ENCODE measurements at places on chromosomes 4 and X. TPM values are rescaled to one million over a fixed set of nuclear protein-coding genes. Genes with fewer than 3 reads are reported as not detected.

GRCh38 chr4:58063404-58064160 is 953.4 kb upstream of the IGFBP7 start:
- no peaks in the 10 kb centered on the region for H3K27me3 ChIP-seq
- no peak for DNase-seq
- H3K27ac ChIP-seq = no peak overlapping the region

GRCh38 chrX:50403903-50404302 is 66.7 kb downstream of the DGKK start:
- no peak overlapping the region for H3K27ac ChIP-seq
- H3K4me3 ChIP-seq = no peak overlapping the region
- H3K27me3 ChIP-seq = no peaks in the 10 kb centered on the region

DNA sequence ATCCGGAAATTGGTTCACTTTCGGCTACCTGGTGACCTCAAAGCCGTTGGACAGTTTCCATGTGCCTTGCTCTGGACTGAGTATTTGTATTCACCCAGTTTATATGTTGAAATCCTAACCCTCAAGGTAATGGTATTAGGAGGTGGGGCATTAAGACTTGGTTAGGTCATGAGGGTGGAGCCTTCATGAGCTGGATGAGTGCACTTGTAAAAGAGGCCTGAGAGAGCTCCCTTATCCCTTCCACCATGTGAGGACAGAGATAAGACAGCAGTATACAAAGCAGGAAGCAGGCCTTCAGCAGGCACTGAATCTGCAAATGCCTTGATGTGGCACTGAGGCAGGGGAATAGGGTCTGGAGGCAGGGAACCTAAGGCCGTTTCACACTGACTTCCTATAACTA is 5.3 kb upstream of the OPHN1 start:
- no peaks in the 10 kb centered on the region for H3K36me3 ChIP-seq
- H3K27me3 ChIP-seq = no peaks in the 10 kb centered on the region
- H3K4me3 ChIP-seq = no peak overlapping the region

DNA sequence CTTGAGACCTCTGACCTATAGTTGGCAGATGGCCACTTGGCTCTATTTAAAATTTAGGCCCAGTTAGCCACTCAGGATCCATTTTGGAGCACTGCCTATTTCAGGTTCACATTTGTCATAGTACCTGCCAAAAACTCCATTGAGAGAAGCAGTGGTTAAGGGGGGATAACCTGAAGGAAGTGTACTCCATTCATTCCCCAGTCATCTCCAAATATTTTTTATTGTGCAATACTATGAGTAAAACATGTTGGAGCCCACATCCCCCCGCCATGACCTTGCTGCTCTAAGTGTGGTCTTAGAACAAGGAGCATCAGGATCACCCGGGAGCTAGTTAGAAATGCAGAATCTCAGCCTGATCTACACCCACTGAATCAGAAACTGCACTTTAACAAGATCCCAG is 21.1 kb downstream of the PLP1 start:
- no peak overlapping the region for H3K27ac ChIP-seq
- H3K27me3 ChIP-seq = no peaks in the 10 kb centered on the region
- no peaks in the 10 kb centered on the region for H3K36me3 ChIP-seq
- no peak overlapping the region for H3K4me3 ChIP-seq
- H3K4me1 ChIP-seq = peaks cover 16% of the 10 kb centered on the region

The BEX1 gene
- total RNA-seq = not detected

GRCh38 chrX:82757614-82758013 is 750.5 kb upstream of the POU3F4 start:
- H3K4me1 ChIP-seq = no peaks in the 10 kb centered on the region
- no peak overlapping the region for H3K4me3 ChIP-seq
- H3K27me3 ChIP-seq = no peaks in the 10 kb centered on the region
- H3K27ac ChIP-seq = no peak overlapping the region
- H3K36me3 ChIP-seq = no peaks in the 10 kb centered on the region
- DNase-seq = no peak

DNA sequence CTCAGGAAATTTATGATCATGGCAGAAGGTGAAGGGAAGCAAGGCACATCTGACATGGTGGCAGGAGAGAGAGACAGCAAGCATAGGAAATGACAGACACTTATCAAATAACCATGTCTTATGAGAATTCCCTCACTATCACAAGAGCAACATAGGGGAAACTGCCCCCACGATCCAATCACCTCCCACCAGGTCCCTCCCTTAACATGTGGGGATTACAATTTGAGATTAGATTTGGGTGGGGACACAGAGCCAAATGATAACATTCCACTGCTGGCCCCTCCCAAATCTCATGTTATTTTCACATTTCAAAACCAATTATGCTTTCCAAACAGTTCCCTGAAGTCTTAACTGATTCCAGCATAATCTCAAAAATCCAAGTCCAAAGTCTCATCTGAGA is 8.2 kb upstream of the TMA16 start:
- no peaks in the 10 kb centered on the region for H3K36me3 ChIP-seq
- H3K27me3 ChIP-seq = peaks cover 15% of the 10 kb centered on the region
- H3K27ac ChIP-seq = no peak overlapping the region
- DNase-seq = no peak
- H3K4me1 ChIP-seq = no peaks in the 10 kb centered on the region

DNA sequence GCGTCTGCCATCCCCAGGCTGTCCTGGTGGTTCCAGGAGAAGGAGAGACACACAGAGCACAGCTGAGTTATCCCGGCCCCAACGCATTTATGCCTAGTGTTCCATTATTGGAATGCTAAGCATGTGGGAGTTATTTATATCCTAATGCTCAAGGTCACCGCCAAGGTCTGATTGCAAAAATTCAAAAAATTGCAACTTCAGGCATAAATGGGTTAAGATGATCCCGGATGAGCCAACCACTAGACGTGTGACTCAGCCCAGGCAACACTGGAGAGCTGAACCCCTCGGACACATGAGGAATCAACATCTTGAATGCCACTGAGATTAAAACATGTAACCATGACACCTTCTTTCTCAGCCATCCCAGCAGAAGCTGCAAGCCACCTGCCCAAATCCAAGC is 3.8 kb upstream of the ZCCHC4 start:
- H3K36me3 ChIP-seq = no peaks in the 10 kb centered on the region
- peaks cover 11% of the 10 kb centered on the region for H3K27me3 ChIP-seq
- peak overlapping the region; percentile 38 for H3K27ac ChIP-seq
- peaks cover 44% of the 10 kb centered on the region for H3K4me1 ChIP-seq

GRCh38 chr4:25441519-25442117 is 64.6 kb downstream of the ANAPC4 start:
- peak; percentile 55 for DNase-seq
- H3K4me1 ChIP-seq = no peaks in the 10 kb centered on the region
- H3K36me3 ChIP-seq = no peaks in the 10 kb centered on the region

The HSD17B13 gene
- total RNA-seq = not detected

The ARMCX5 gene
- total RNA-seq = 8.2 TPM

- no peak overlapping the region for H3K27ac ChIP-seq
- H3K4me1 ChIP-seq = peaks cover 22% of the 10 kb centered on the region
- H3K4me3 ChIP-seq = no peak overlapping the region
- no peak for DNase-seq
- no peaks in the 10 kb centered on the region for H3K27me3 ChIP-seq
- no peaks in the 10 kb centered on the region for H3K36me3 ChIP-seq
Observed at GRCh38 chr4:29336861-29337260, 1383.3 kb upstream of the PCDH7 start.

- peaks cover 59% of the 10 kb centered on the region for H3K4me1 ChIP-seq
- no peaks in the 10 kb centered on the region for H3K27me3 ChIP-seq
- no peak overlapping the region for H3K4me3 ChIP-seq
- H3K36me3 ChIP-seq = peaks cover 14% of the 10 kb centered on the region
Observed at GRCh38 chr4:124640022-124640730, 72.4 kb downstream of the ANKRD50 start.

DNA sequence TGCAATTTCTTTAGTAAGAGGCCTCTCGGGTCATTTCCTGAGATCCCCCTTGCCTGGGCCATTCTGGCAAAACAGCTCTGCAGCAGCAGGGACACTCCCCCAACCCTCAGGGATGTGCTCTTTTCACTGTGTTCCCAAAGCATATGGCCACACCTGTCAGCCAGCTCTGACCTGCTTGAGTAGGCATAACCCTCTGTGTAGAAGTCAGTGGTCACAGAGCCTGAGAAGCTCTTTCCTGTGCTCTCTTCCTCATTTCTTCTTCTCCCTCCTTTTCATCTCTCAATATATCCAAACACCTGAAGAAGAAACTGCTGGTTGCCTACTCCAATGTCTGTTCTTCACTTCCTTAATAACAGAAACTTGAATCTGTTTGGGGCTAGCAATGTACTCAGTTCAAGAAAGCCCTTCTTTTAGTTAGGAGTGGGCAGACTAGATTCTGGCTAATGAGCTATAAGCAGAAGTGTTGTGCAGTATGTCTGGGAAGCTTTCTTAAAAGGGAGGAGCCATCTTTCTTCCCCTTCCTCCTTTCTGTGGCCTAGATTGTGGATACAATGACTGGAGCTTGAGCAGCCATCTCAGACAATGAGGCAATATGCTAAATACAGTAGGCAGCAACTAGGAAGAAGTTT is 73.3 kb downstream of the PRPS1 start:
- peaks cover 7% of the 10 kb centered on the region for H3K27me3 ChIP-seq
- no peak for DNase-seq
- H3K4me1 ChIP-seq = peaks cover 6% of the 10 kb centered on the region
- no peaks in the 10 kb centered on the region for H3K36me3 ChIP-seq
- no peak overlapping the region for H3K27ac ChIP-seq
- no peak overlapping the region for H3K4me3 ChIP-seq

The ABLIM2 gene
- total RNA-seq = not detected

The DGKK gene
- total RNA-seq = not detected

GRCh38 chr4:119543187-119543586 is 85.4 kb downstream of the PDE5A start:
- H3K27me3 ChIP-seq = no peaks in the 10 kb centered on the region
- H3K27ac ChIP-seq = no peak overlapping the region
- peaks cover 24% of the 10 kb centered on the region for H3K4me1 ChIP-seq
- no peak for DNase-seq
- peaks cover 11% of the 10 kb centered on the region for H3K36me3 ChIP-seq

- DNase-seq = no peak
- H3K36me3 ChIP-seq = no peaks in the 10 kb centered on the region
- H3K4me1 ChIP-seq = no peaks in the 10 kb centered on the region
- no peaks in the 10 kb centered on the region for H3K27me3 ChIP-seq
Observed at GRCh38 chr4:145670422-145670821, 9.5 kb upstream of the C4orf51 start.

GRCh38 chr4:172104539-172104938 is 291.3 kb downstream of the GALNTL6 start:
- H3K27me3 ChIP-seq = no peaks in the 10 kb centered on the region
- DNase-seq = peak; percentile 19
- peak overlapping the region; percentile 20 for H3K4me3 ChIP-seq
- peaks cover 16% of the 10 kb centered on the region for H3K4me1 ChIP-seq

DNA sequence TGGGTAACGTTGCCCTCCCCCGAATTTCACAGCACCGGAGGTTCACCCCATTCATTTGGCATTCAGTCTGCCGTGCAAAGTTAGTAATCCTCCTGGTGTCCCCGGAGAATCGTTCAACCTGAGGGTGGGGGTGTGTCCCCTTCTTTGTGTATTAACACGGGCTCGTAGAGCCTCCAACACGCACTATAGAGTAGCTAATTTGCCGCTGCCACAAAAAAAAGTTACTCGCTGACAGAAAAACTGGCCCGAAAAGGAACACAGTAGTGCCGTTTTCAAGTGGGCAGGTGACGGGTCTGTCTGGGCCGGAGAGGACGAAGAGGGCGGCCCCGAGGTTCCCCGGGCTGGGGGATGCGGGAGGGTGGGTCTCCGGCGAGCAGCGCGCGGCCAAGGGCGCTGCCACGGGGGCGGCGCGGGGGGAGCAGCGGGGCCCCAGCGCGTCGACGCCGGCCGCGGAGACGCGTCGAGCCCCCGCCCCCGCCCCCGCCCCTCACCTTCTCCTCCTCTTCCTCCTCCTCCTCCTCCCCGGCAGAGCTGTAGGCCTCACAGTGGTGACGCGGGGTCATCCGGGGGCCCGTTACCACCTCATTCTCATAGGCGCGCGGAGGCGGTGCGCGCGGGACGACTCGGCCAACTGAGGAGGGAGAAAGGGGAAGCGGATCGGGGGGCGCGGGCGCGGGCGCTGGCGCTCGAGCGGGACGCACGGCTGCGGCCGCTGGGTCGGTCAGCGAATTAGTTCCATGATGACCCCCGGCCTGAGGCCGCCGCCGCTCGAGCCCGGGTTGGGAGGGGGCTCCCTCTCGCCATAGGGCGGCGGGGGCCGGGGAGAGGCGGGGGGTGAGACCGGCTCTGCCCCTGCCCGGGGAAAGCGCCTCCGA is 571 bp downstream of the CCNI start:
- peaks cover 4% of the 10 kb centered on the region for H3K36me3 ChIP-seq
- peaks cover 22% of the 10 kb centered on the region for H3K4me1 ChIP-seq
- no peak overlapping the region for H3K4me3 ChIP-seq
- no peak overlapping the region for H3K27ac ChIP-seq
- peaks cover 9% of the 10 kb centered on the region for H3K27me3 ChIP-seq

GRCh38 chr4:159252491-159252890 is 149.6 kb downstream of the RAPGEF2 start:
- H3K36me3 ChIP-seq = peaks cover 24% of the 10 kb centered on the region
- H3K4me3 ChIP-seq = no peak overlapping the region
- no peak for DNase-seq
- no peak overlapping the region for H3K27ac ChIP-seq
- no peaks in the 10 kb centered on the region for H3K27me3 ChIP-seq
- peaks cover 21% of the 10 kb centered on the region for H3K4me1 ChIP-seq

GRCh38 chr4:186953599-186954260 is 230.1 kb upstream of the FAT1 start:
- H3K4me3 ChIP-seq = no peak overlapping the region
- no peak for DNase-seq
- H3K4me1 ChIP-seq = peaks cover 25% of the 10 kb centered on the region

The HTR2C gene
- not detected for total RNA-seq

- DNase-seq = no peak
- H3K36me3 ChIP-seq = no peaks in the 10 kb centered on the region
- 0 out of 2 replicates have a peak overlapping the region, but pooled peaks have one; percentile 11 for H3K27ac ChIP-seq
- no peaks in the 10 kb centered on the region for H3K27me3 ChIP-seq
Observed at GRCh38 chrX:110146521-110146920, 143.6 kb downstream of the TMEM164 start.

The IRF2 gene
- total RNA-seq = 19.9 TPM

GRCh38 chr4:99208719-99209075 is 10.3 kb downstream of the ADH6 start:
- no peaks in the 10 kb centered on the region for H3K36me3 ChIP-seq
- no peak for DNase-seq
- H3K27me3 ChIP-seq = no peaks in the 10 kb centered on the region
- H3K4me1 ChIP-seq = peaks cover 7% of the 10 kb centered on the region

The MAP9 gene
- total RNA-seq = 12.1 TPM

The TCEAL2 gene
- total RNA-seq = not detected

The SPIN4 gene
- 3.8 TPM for total RNA-seq

The C4orf51 gene
- not detected for total RNA-seq

The SLC6A14 gene
- not detected for total RNA-seq

- H3K4me3 ChIP-seq = no peak overlapping the region
- no peak for DNase-seq
- H3K27ac ChIP-seq = no peak overlapping the region
Observed at GRCh38 chr4:143405075-143405730, 68.5 kb downstream of the GAB1 start.

- peaks cover 71% of the 10 kb centered on the region for H3K4me1 ChIP-seq
- H3K27me3 ChIP-seq = no peaks in the 10 kb centered on the region
- peaks cover 27% of the 10 kb centered on the region for H3K36me3 ChIP-seq
Observed at GRCh38 chr4:17809667-17810066, 890 bp downstream of the DCAF16 start.

The ANKRD50 gene
- total RNA-seq = 24.8 TPM
